Left cardiac atrium (tissue), 4 donors: ENCODE measurements at places on chromosomes 5 and 9.

GRCh38 chr5:153598099-153598498 lies 107.6 kb downstream of the GRIA1 start:
- DNase-seq, result no peak

GRCh38 chr9:81141961-81142360 lies 547.4 kb downstream of the TLE1 start:
- no peak for DNase-seq

- DNase-seq, result no peak
Measured at GRCh38 chr5:4043135-4043534, 447.5 kb downstream of the IRX1 start.

GRCh38 chr5:158756871-158757270 lies 342.8 kb downstream of the EBF1 start:
- no peak for DNase-seq

DNA sequence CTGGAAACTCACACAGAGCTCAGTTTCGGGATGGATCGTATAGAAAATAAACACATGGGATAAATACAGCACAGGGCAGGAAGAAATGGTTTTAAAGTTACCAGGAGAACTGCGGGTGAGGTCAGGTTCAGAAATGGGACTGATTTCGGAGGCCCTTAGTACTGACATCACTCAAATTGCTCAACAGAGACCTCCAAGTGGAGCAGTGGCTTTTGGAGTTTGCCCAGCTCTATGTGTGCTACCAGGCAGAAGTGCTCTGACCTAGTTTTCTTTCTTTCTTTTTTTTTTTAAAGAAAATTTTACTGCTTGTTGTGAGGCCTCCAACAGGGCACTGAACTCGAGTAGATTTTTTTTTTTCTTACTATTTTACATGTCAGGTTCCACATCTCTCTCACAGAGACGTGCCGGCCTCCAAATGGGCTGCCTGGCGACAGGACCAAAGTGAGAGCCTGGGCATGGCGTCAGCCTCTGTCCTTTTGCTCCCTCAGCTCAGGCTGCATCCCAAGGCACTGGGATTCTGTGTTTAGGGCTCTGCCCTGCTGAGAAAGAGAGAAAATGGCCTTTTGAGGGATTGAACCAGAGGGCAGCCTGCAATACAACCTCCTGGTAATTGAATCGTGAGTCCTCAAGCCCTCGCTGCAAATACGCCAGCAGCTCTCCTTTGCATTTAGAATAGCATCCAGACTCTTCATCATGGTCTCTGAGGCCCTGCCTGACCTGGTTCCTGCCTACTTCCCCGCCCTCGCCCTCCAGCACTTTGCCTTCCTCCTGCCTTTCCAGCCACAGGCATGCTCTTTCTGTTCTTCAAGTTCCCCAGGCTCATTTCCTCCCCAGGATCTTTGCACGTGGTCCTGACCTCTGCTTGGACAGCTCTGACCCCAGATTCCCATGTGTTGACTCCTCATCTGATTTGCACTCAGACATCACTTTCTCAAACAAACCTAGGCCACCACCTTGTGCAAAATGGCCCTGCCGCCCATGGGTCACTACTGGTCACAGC lies 173.5 kb downstream of the FGF1 start:
- peak; percentile 32 for DNase-seq

GRCh38 chr9:68495247-68495646 lies 45.4 kb downstream of the TMEM252 start:
- no peak for DNase-seq

- DNase-seq, result no peak
Measured at GRCh38 chr5:39225405-39226099, 6.2 kb upstream of the FYB1 start.

DNA sequence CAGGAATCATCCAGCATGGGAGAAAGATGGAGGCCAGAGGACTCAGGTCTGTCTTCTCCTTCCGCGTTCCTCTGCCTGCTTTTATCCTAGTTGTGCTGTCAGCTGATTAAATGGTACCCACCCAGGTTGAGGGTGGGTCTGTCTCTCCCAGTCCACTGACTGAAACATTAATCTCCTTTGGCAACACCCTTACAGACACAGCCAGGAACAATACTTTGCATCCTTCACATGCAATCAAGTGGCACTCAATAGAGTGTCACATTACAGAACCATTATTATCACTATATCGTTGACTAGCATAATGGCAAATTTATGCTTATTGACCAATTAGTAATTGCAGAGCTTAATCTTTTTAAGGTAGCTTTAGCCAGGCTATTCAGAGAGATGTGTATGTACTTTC lies 64.8 kb downstream of the UNC13B start:
- no peak for DNase-seq

GRCh38 chr5:10049858-10050455 lies 199.7 kb downstream of the ATPSCKMT start:
- no peak for DNase-seq

DNA sequence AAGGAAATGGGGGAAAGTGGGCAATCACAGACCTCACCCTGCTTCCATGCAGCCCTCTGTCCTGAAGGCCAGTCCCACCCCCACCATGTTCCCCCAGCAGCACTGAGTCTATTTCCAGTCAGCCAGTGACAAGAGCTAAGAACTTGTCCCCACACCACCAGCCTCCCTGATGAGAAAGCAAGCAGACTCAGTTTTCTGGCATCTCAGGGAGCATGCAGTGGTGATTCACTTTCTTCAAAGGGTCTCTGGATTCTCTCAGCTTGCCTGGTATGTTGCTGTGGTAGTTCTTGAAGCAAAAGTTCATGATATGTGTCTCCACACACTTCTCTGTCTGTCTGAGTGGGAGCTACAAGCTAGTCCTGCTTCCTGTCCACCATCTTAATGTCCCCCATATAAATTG lies 799.9 kb upstream of the TYRP1 start:
- no peak for DNase-seq

GRCh38 chr5:1881098-1881572 lies 1.6 kb downstream of the IRX4 start:
- DNase-seq, result no peak

GRCh38 chr9:126531035-126531571 lies 82.6 kb upstream of the LMX1B start:
- DNase-seq, result no peak
